ENCODE measurements at places on chromosomes 11 and 22.

DNA sequence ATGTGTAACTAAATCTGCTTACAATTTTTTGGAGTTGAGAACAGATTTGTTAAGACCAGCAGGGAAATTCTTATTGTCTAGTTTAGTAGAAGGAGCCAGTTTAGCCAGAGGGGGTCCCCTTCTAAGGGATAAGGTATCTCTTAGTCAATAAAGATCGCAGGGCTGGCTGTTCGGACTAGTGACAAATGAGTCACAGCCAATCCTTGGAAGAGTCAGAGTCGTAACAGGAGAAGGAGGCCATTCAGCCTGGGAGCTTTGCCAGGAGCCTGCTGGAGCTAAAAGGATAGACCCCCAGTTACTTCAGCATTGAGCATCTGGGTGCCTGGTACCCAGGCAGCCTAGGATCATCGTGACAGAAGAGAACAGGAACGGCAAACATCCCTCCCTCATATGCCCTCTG is 191.6 kb upstream of the ARHGAP20 start:
- peak; percentile 36 for DNase-seq

DNA sequence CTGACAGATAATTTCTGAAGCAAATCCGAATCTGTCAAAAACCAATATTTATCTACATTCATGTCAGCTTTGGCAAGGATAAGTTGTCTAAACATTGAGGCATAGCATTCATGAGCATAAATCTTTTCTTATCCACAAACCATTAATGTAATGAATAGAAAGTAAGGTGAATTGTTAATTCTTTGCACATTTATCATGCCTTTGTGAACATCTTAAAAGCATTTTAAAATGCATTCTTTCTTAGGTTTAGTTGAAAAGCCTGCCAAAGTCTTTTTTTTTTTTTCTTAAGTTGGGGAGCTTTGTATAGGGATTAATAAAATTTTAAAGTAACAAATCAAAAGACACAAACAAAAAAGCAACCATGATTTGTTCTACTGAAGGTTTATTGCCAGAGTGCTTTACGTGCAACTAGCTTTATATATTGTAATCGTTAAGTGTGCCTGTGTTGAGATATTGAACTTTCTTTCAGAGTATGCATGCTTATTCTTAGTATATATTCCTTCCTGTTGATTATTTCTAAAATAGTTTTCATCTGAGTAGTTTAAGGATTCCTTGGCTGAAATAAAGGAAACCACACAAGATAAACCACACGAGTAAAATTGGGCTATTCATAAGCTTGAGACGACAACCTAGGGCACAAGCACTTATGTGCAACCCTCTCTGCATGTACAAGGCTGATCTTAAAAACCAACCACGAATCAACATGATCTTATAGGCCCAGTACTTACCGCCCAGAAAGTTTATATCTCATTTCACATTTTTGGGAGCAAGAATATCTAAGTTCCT is 1110.9 kb upstream of the CNTN5 start:
- DNase-seq = peak; percentile 51

GRCh38 chr11:46356924-46357482 is 9.7 kb downstream of the DGKZ start:
- peak; percentile 70 for DNase-seq

DNA sequence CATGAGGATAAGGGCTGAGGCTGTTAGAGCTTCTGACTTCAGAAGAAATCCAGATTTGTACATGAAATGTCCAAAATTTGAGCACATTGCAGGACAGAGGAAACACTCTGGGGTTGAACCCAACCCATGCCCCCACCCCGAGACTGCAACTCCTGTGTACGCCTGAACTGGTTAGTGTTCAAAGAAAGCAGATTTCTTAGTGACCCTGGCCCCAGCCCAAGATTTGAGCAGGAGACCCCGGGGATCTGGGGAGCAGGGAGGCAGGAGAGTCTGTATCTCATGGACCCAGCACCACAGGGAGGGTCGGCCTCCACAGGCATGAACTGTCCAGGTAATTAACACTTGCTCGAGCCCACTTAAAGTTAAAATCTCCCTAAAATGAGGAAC is 69.3 kb upstream of the WNT7B start:
- DNase-seq = no peak

- DNase-seq = no peak
Measured at GRCh38 chr11:877565-877964, 33.0 kb downstream of the CHID1 start.

- DNase-seq = peak; percentile 85
Measured at GRCh38 chr22:24432059-24432853, 4.9 kb downstream of the ADORA2A start.

- no peak for DNase-seq
Measured at GRCh38 chr11:120527111-120527761, 15.7 kb downstream of the GRIK4 start.

- no peak for DNase-seq
Measured at GRCh38 chr11:1196516-1197391, 26.1 kb upstream of the MUC5B start.

DNA sequence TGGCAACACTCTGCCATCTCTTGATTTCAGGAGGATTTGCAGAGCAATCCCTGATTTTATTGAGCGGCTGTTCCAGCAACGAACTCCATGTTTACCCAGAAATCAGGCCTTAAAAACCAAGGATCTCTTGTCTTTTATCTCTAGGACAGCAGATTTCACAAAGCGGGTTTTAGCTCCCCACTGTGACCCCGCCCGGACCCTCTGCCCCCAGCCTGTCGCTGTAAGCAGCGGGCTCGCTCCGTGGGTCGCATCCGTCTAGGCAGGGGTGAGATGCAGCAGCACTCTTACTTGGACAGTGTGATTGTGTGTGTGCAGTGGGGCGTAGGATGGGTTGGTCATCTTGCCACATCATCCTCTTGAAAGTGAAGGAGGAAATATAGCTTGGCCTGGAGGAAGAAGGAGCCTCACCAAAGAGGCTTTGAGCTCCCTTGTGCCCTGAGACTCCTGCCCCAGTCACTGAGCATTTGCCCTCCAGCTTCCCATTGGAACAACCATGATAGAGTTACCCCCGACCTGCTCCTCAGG is 189.2 kb upstream of the TBCEL start:
- DNase-seq = no peak

GRCh38 chr11:72468289-72468688 is 34.0 kb upstream of the CLPB start:
- DNase-seq = no peak

DNA sequence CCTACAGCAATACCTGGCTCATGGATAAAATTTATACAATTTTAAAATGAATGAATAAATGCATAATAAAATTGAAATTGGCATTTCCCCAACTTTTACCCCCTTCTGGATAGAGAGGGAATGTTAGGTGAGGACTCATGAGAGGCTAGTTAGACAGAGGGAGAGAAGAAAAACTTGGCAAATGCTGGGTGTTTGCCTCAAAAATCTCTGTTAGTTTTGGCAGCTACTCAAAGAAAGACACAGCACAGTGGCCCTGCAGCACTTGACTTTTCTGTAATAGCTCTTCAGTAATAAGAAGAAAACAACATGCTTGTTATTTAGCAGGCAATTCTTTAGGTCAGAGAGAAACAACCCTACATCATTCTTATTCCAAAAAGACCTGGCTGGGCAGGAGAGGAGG is 20.7 kb upstream of the IZUMO1R start:
- DNase-seq = no peak

GRCh38 chr11:8971196-8971923 is 7.1 kb upstream of the TMEM9B start:
- DNase-seq = no peak

DNA sequence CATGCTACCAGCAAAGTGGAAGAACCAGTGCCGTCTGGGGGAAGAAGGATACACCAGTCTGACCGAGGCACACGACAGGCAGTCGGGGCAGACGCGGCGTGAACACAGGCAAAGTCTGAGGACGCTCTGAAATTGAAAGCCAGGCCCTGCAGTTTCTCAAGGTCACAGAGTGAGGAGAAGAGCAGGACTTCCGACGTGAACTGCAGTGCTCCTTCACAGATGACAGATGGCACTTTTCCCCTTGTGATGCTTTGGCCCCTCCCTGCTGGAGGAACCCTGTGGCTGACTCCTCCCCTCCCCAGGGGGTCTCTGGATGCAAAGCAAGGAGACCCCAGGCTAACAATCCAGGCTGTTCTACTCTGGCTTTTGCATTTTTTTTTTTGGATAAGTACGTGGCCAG is 19.6 kb upstream of the JAM3 start:
- no peak for DNase-seq

DNA sequence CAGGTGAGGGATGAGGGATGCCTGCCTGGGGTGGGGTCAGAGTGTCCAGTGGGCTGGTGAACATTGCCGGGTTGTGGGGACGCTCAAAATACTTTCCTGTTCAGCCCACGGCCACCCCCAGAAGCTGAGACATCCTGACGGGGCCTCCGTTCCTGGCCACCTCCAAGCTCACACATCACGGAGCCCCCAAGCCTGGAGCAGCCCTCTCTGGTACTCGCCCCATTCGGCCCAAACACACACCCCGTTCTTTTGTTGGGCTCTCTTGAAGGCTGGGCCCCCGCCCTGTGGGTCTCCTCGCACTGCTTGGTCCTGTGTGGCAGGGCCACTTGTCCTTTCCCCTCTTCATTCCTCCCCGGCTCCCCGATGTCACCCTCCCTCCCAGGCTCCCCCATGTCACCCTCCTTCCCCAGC is 442.6 kb downstream of the TBC1D22A start:
- DNase-seq = no peak

DNA sequence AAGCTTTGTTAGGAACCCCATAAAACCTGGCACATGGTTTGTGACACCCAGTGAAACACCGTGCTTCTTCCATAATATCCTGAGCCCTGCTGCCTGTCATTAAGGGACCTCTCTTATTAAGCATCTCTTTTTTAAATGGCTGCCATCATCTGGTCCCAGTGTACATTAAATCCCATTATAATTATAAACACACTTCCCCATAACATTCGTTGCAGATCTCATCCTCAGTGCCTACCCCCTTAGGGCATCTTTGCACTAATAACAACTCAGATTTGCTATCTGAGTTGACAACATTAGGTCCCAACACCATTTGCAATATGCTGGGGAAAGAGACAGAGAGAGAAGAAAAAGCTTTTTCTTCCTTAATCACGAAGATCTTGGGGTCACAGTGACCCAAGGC is 4.7 kb upstream of the ZBTB16 start:
- no peak for DNase-seq

DNA sequence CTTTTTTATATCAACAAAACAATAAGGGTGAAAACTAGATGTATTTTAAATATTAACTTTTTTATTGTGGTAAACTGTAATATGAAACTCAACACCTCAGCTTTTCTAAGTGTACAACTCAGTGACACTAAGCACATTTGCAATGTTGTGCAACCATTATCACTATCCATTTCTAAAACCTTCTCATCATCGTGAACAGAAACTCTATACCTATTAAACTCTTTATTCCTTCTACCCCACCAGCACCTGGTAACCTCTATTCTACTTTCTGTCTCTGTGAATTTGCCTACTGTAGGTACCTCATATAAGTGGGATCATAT is 9.4 kb downstream of the HORMAD2 start:
- no peak for DNase-seq

DNA sequence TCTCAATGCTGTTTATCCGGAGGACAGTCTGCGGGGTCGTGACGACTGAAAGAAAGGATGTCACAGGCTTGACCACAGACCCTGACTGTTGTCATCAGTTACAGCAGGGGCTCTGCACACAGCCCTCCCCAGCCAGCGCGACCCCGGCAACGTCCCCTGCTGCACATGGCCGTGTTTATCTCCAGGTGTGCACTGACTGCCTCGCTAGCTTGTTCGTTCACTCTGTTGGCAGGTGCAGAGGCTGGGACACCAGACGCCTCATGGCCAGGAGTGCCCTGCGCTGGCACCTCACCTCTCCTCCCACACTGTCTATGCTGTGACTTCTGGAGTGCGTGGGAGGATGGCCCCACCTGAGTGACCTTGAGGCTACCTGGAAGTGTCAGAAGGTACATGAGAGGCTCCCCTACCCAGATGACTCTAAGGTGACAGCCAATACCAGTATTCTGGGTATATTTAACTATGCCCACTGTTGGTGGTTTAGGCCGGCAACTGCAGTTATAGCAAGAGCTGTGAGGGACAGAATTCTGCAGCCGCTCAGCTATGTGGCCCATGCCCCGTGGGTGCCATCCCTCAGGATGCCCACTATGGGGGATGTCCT is 12.2 kb downstream of the MRPL21 start:
- no peak for DNase-seq

DNA sequence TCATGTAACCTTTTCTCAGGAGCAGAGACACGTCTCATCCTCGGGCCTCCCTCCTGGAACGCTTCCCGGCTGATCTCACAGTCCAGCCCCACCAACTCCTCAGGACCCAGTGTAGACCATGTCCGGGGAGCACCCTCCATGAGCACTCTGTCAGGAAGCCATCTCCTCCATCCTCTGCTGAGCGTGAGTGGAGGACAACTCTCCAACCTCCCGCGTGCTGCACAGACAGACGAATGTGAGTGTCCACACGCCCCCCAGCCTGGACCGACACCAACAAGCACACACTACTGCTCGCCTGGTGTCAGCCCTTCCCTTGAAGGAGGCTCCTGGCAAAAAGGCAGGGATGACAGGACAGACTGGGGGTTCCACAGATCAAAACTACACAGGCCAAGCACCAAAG is 86.6 kb downstream of the SHANK2 start:
- DNase-seq = no peak

- no peak for DNase-seq
Measured at GRCh38 chr11:68066742-68067141, 27.9 kb downstream of the TCIRG1 start.

DNA sequence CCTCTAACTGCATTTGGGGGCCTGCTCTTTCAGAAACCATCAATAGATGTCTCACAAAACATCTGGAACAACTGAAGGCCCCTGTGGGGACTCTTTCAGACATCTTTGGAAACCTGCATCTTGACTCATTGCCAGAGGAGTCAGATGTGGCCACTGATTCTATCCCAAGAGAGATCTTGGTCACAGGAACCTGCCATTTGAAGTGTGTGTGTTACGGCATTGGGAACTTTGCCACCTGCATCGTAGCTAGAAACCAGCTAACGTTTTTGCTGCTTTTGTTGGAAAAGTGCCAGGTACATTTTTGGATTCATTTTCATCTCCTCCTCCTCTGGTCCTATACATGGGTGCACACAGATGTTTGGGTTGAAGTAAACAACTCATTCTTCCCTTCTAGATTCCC is 4.3 kb downstream of the SRRD start:
- no peak for DNase-seq

DNA sequence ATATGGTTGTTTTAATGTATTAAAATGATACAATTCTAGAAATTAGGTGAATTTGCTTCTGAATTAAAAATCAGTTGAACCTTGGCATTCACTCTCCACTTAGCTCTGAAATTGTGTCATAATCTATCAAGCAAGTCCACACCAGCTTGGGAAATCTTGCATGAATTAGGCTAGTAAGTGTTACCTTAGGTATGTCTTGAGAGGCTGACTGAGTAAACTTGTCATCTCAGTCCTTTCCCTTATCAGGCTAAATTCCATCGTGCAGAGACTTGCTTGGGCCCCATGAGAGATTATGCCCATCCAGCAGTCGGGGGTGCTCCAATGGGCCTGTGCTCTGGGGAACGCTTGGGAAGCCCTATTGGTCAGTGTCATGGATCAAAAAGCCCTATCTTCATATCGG is 33.9 kb upstream of the ST14 start:
- DNase-seq = no peak

Data from cardiac fibroblast (primary cell).